ENCODE measurements at places on chromosomes 12 and 14. TPM values are rescaled to one million over a fixed set of nuclear protein-coding genes. Genes with fewer than 3 reads are reported as not detected.

GRCh38 chr14:102807013-102807406 is 29.8 kb downstream of the TRAF3 start:
- no peak for DNase-seq

DNA sequence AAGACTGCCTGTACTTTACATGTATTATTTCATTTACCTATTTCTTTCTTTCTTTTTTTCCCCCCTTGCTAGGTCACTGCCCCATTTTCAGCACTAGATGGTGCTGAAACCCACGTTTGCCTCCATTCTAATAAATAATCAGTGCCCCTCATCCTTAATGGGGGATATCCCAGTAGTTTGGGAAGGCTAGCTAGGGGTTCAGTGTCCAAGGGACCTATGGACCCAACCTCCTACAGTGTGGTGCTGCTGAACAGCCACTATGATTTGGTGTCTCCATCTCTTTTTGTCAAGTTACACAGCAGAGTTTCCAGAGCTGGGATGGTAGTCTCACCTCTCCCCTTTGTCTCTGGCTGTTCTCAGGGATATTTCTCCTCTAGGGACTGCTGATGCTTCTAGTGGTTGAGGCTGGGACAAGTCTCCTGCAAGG is 6.5 kb upstream of the HCFC2 start:
- no peak for DNase-seq

GRCh38 chr12:121513464-121514183 is 67.2 kb downstream of the KDM2B start:
- no peak for DNase-seq

DNA sequence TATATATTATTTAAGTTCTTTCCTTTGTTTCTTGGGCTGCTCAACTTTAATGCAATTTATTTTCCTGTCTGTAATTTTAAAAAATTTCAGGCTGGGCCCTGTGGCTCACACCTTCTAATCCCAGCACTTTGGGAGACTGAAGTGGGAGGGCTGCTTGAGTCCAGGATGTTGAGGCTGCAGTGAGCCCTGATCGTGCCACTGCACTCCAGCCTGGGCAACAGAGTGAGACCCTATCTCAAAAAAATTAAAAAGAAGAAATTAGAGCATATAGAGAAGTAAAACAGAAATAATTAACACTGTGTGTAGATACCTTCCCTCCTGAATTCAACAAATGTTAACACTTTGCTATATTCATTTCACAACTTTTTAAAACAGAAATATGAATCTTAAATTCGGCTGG is 74.2 kb downstream of the DENND5B start:
- DNase-seq, result no peak

MYO1A gene
- total RNA-seq, result 4.3 TPM

DNA sequence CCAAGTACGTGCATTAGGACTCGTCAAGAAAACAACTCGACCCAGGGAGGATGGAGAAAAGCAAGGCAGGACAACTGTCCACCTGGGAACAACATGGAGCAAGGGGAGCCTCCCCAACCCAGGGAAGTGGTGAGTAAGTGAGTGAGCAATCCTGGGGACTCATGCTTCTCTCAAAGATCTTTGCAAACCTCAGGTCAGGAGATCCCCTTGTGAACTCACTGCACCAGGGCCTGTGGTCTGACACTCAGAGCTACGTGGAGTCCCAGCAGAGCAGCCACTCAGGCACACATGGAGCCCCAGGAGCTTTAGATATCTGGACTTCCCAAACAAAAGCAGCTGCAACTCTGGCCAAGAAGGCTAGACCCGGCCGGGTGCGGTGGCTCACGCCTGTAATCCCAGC is 12.2 kb upstream of the OR5AU1 start:
- DNase-seq, result no peak

DNA sequence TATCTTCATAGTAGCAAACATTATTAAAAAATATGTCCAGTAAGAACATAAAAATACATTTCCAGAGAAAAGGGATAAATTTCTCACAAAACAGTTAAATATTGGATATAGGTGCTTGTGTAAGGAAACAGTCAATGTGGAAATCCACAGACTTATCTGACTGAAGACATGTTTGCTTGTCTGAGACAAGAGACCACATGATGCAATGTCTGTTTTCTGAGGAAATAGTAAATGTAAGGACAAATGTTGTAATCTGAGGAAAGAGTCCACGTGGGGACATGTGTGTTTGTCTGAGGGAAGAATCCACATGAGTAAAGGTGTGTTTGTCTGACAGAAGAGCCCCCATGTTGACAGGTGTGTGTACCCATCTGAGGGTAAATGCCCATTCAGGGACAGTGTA is 1093.2 kb downstream of the TMEM121 start:
- no peak for DNase-seq

DNA sequence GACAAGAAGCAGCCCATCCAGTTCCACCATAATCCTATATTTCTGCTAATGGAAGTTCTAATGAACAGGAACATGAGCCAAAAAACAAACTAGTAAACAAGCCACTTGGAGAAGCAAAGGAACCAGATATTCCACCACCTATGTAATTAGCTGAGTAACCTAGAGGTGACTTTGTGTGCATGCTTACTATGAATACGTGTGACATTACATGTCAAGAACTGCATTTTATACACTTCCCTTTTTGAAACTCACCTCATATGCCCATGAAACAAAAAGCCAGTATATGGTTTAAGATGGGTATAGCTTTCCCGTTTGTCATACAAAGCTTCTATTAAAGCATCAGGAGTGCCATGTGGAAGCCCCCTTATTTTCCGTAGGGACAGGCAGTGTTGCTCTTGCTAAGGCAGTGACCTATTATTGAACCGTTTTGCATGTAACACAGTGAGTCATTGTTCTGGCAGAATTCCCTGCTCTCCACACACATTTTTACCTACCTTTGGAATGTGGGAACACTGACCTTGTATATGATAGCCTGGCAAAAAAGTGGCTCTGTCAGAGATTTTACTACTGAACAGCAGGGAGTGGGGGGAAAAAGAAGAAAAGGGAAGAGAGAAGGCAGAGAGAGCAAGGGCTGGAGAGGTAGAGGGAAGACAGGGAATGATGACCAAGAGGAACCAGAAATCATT is 34.8 kb upstream of the FRMD6 start:
- no peak for DNase-seq

SYCP3 gene
- not detected for total RNA-seq

DNA sequence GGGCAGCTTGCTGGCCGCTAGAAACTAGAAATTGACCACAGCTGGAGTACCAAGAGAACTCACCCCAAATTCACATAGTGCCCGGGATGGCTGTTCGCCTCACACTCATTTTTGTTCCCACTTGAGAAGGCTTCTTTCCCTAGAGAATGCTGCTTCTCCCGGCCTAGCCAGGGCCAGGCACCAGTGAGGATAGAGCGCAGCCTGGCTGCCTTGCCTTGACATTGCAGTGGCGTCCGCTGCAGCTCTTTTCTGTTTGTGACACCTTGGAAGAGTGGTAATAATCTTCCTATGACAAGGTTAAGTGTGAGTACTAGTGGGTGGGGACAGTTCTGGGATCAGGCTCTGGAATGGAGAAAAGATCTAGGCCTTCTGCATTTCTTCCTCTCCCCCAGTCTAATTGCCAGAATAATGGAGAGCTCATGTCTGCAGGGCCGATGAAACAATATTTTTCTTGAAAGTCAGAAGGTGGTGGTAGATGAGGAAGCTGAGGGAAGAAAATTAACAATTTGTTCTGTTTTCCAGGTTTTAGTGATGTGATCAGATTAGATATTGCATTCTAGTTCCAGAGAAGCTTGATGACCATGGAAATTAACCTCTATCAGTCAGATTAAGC is 3.7 kb downstream of the TMEM253 start:
- no peak for DNase-seq

- no peak for DNase-seq
Measured at GRCh38 chr12:98126637-98127335, 388.6 kb upstream of the TMPO start.

GRCh38 chr12:109654357-109654756 is 59.3 kb upstream of the FAM222A start:
- no peak for DNase-seq

SSTR1 gene
- total RNA-seq, result 11.0 TPM

- DNase-seq, result no peak
Measured at GRCh38 chr12:3496957-3497356, 6.0 kb downstream of the PRMT8 start.

CIDEB gene
- 11.1 TPM for total RNA-seq

DNA sequence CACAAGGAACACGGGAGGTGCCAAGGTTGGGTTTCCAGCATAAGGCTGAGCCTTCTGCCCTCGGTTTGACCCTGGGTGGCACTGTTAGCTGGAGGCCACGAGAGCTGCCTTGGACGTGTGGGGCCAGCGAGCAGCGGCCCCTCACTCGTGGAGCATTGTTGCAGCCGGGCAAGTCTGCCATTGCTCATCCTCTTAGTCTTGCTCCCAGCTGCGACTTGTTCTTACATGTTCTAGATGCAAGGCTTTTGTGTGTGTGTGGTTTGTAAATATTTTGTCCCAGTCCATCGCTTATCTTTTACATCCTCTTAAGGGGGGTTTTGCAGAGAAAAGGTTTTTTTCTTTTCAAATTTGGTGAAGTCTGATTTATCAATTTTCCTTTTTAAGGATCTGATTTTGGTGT is 21.1 kb upstream of the C1S start:
- DNase-seq, result no peak

DNA sequence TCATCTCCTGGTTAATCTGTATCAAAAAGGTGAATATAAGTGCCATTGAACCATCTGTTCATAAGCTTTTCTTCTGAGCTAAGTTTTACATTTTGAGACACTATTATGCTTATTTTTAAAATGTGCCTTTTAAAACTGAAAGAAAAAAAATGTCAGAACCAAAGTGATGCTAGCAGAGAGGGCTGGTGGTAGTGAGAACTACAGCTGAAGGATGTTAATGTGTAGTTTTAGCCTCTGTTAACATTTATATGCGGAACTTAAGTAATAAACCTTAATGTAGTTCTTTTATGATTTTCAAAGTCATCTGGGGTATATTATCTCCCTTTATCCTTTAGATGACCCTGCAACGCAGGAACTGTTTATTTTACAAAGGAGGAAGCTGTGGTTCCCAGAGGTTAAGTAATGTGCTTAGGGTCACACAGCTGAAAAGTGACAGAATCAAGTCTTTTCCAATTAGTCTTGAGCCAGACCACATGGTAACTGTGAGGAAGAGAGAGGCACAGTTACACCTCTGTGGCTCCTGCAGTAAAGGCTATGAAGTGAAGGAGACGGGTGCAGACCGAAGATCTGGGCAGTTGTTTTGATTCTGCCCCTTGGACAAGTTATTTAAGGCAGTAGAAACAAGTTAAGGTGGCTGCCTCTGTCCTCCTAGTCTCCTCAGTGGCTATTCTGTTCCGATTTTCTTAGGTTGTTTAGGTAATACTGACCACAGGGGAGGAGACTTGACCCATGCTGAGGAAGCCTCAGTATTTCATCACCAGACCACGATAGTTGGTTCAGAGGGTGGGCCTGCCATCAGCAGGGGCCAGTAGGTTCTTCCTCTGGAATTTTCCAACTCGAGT is 23.9 kb downstream of the GNG2 start:
- no peak for DNase-seq

- no peak for DNase-seq
Measured at GRCh38 chr14:62691647-62692489, 353.4 kb downstream of the KCNH5 start.

RAPGEF3 gene
- 3.7 TPM for total RNA-seq

DNA sequence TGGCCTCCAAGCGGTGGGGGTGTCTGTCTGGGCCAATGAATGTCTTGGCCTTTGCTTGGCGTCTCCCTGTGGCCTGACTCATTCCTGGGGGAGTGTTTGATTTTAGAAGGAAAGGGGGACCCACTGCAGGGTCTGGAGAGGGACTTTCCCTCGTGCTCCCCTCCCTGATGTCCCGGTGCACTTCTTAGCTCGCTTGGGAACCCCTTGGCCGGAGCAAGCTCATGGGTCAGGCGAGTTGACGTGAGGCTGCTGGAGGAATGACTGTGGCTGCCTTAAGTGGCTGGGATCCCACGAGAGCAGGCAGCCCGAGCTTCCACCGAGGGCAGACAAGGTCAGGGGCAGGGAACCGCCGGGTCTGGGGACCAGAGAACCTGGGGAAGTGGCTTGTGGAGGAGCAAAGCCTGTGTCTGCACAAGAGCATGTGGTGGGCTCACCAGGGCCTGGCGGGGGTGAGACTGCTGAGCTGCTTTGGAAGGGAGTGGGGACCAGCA is 218.4 kb upstream of the C14orf180 start:
- peak; percentile 62 for DNase-seq

DNA sequence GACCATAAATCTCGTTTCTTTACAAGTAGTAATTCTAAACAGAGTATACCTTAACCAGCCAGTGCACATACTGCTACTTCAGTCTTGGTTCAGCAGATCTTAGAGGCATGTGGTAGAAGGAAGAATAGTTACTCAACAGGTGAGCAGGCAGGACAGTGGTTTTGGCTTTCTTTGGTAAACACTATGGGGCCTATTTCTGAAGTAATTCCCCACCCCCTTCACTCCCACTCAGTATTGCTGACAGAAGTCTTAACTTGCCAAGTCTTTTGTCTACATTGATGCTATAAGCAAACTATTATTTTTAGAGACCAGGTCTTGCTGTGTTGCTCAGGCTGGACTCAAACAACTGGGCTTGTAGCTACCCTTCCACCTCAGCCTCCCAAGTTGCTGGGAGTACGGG is 68.5 kb downstream of the FBXO34 start:
- no peak for DNase-seq
